Tongue (tissue), 3 donors: ENCODE measurements at places on chromosomes 5 and 9.

GRCh38 chr5:141680751-141681201, 1.3 kb downstream of the ARAP3 start:
- peak; percentile 41 for DNase-seq

DNA sequence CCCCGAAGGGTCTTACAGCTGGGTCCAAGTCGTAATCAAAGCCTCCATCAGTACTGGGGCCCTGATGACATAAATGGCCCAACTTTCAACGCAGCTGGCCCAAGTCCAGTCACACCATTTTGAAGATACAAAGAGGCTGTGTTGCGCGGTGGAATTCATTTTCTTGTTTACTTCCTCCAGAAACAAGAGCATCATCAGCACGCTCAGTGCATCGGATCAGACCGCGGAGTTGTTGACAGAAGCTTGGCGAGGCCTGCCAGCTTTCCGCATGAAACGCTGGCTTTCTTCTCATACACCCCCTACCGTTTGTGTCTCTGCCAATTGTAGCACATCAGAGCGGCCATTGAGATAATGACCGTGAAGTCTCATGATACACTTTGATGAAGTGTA, 101.7 kb upstream of the SPATA31D4 start:
- DNase-seq, result peak; percentile 97

DNA sequence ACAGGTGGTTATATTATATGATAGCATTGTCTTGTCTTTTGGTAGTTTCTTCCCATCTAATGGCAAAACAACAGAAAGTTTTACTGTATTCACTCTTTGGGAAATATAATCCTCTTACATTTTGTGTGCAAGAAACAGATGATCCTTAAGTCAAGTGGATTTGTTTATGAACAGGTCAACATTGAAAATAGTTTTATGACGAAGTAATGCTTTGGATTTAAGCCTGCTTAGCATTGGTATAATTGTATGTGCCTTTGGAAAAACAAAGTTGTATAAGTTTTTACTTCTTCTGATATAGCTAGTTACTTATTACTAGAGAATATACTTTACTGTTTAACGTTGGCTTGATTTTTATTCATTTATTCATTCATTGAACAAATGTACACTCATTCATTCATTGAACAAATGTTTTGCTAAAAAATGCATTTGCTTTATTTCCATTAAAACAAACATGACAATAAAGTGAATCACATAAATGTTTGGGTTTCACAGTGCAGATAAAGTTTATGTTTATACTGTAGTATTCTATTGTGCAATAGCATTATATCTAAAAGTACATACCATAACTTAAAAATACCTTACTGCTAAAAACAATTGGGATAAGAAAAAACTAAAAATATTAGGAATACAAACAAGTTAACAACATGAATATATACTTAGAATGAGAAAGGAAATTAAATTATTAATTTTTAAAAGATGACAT, 12.3 kb downstream of the SGCD start:
- DNase-seq, result no peak

DNA sequence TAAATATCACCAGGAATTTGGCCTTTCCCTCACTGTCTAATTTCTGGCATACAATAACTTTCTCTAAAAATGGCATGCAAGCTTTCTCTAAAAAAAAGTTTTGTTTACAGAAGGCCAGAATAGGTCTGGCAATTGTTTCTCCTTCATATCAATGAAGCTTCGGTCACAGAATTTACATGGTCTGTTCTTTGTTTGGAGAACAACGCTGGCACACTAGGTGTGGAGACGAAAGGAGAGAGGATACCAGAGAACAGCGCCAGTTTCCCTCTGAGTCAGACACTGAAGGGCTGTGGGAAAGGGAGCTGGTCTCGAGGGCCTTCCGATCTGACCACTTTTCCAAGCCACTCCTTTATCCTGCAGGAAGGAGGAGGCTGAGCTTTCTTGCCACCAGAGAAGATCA, 60.1 kb upstream of the ITGA1 start:
- no peak for DNase-seq

GRCh38 chr9:17725399-17726010, 146.6 kb downstream of the SH3GL2 start:
- no peak for DNase-seq

- DNase-seq, result no peak
These were observed 136.3 kb downstream of the MED27 start for GRCh38 chr9:131943351-131943841.

- peak; percentile 76 for DNase-seq
These were observed 5.8 kb upstream of the PLPPR1 start for GRCh38 chr9:101022704-101023103.

DNA sequence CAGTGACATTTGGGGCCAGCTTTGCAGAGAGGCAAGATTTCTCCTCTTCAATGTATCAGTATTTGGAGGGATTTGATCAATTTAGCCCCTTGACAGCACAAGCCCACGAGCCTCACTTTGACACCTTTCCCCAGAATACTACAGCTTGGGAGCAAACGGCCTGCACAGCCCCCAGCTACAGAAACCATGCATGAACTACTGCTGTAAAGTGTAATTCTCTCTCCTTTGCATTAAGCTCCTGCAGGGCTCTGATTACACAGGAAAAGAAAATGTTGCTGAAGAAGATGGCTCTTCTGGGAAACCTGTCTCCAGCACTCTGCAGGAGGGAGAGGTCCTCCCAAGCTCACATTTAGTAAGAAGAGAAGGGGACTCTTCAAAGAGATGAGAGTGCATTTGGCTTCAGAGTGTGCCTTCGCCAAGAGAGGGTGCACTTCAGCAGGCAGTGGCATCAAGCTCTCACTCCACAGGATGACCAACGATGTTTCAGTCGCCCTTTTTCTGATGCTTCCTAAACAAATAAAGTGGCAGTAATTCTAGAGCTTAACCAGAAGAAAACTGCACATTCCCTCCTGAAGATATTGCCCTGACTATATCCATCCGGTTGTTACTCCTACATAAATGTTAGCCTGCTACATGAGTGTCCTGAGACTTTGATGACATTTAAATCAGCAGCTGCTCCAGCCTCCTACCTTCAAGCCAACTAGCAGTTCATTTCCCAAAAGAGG, 272.2 kb downstream of the AUH start:
- peak; percentile 48 for DNase-seq
